ENCODE measurements at places on chromosomes 12 and 14.

GRCh38 chr14:104119119-104119487 lies 19.3 kb upstream of the KIF26A start:
- no peak for DNase-seq

DNA sequence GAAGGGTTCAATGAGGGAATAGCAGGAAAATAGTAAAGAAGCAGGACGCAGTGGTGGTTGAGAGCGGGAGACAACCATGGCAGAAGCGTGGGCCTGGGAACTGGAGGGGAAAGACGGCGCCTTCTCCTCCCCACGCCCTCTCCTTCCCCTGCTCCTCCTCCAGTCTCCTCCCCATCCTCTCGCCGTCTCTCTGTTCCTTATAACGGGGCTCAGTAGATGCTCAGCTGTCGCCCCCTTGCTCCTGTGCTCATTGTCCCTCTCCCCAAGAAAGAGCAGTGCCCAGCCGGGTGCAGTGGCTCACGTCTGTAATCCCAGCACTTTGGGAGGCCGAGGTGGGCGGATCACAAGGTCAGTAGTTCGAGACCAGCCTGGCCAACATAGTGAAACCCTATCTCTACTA lies 142.0 kb downstream of the BCL11B start:
- no peak for DNase-seq

GRCh38 chr12:105334001-105334400 lies 3.5 kb downstream of the C12orf75 start:
- no peak for DNase-seq

GRCh38 chr12:94128280-94128679 lies 20.1 kb upstream of the PLXNC1 start:
- DNase-seq: no peak

GRCh38 chr12:99154216-99154982 lies 493.2 kb upstream of the GARIN6 start:
- no peak for DNase-seq

GRCh38 chr12:4285070-4285469 lies 11.5 kb downstream of the CCND2 start:
- DNase-seq: no peak

GRCh38 chr12:31958569-31959160 lies 550 bp upstream of the RESF1 start:
- no peak for DNase-seq

GRCh38 chr12:95411466-95411865 lies 62.5 kb upstream of the METAP2 start:
- no peak for DNase-seq

GRCh38 chr12:80199931-80200330 lies 100.6 kb downstream of the OTOGL start:
- no peak for DNase-seq

DNA sequence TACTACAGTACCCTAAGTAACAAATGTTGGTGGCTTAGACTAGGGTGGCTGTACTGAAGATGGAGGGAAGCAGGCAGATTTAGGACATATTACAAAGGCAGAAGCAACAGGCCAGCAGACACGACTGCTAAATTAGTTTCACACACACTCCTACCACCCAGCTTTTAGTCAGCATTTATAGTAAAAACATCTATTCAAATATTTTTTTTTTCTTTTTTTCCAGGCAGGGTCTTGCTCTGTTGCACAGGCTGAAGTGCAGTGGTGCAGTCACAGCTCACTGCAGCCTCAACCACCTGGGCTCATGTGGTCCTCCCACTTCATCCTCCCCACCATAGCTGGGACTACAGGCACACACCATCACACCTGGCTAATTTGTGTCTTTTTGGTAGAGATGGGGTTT lies 72.9 kb downstream of the CDK17 start:
- DNase-seq: no peak

DNA sequence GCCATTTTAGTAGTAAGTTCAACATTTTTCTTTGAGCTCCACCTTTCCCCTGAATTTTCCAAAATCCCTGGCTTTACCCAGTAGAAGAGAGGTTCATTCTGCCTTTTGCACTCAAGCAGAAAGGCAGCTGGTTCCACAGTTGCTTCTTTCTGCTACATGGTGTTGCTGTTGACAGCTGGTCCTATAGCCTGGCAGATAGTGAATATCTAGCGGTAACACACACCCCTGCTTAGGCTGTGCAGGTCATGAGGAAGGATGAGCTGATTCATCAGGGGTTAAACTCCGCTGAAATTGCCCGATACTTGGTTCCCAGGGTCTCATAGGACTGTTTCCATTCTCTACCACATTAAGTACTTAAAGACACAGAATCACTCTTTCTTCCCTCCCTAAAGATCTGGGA lies 62.4 kb downstream of the PUS7L start:
- DNase-seq: no peak

GRCh38 chr14:71703477-71703876 lies 228.8 kb upstream of the RGS6 start:
- no peak for DNase-seq

DNA sequence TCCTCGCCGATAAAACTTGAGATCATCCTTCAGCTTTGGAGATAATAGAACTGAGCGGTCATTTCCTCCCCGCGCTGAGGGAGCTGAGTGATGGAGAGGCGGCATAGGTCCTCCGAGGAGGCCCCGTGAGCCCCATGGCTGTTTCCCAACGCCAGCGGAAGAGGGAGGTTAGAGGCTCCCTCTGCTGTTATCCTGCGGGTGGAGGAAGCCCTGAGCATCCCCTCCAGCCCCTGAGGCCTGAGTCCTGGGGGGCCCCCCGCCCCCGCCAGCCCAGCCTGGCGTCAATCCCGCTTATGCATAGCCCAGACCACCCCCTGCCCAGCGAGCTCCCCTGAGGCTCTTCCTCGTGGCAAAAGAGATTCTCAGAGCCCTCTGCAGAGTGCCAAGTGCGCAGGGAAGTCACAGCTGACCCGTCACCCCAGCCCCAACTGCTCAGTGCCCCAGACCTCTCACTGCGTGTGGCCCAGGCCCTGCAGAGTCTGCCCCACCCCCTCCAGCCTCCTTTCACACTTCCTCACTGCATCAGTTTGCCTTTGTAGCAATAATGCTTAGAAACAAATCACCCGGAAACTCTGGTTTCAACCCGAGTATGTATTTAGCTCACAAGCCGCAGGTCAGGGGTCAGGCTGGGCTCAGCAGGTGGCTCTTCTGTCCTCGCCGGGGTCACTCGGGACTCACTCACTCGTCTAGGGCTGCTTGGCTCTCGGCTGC lies 44.7 kb upstream of the GALNT9 start:
- no peak for DNase-seq

- no peak for DNase-seq
These were observed 36.3 kb upstream of the PNMA1 start for GRCh38 chr14:73750531-73750901.

DNA sequence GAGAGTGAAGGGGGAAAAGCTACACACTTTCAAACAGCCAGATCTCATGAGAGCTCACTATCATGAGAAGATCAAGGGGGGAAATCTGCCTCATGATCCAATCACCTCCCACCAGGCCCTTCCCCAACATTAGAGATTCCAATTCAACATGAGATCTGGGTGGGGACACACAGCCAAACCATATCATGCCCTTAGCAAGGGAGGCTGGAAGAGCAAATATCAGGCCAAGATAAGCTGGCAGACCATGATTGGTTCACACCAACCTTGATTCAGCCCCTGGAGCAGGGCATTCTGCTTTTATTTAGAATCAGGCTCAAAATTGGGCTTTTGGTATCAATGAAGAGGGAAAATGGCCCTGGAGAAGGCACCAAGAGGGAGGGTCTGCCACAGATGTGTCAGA lies 137.4 kb downstream of the PRKCH start:
- no peak for DNase-seq

- no peak for DNase-seq
These were observed 77.0 kb downstream of the SLC25A47 start for GRCh38 chr14:100400115-100400514.

GRCh38 chr12:71948390-71948789 lies 9.7 kb downstream of the TPH2 start:
- DNase-seq: no peak

GRCh38 chr14:73173092-73173735 lies 36.9 kb downstream of the PSEN1 start:
- no peak for DNase-seq

- peak; percentile 5 for DNase-seq
These were observed 61.8 kb downstream of the RCOR1 start for GRCh38 chr14:102654298-102654697.

DNA sequence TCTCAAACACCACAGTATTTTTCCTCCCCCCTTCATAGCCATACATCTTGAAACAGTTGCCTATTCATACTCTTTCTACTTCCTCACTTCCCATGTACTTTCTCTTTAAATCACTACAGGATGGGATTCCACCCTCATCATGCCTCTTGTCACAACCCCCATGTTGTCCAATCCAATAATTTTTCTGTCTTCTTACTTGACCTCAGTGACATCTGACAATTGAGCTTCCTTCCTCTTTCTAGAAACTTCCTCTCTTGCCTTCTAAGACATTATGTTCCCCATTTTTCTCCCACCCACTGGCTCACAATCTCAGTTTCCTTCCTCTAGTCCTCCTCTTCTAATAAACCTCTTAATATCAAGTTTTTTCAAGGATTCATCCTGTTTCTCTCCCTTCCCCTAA lies 5.3 kb downstream of the C2CD5 start:
- no peak for DNase-seq

DNA sequence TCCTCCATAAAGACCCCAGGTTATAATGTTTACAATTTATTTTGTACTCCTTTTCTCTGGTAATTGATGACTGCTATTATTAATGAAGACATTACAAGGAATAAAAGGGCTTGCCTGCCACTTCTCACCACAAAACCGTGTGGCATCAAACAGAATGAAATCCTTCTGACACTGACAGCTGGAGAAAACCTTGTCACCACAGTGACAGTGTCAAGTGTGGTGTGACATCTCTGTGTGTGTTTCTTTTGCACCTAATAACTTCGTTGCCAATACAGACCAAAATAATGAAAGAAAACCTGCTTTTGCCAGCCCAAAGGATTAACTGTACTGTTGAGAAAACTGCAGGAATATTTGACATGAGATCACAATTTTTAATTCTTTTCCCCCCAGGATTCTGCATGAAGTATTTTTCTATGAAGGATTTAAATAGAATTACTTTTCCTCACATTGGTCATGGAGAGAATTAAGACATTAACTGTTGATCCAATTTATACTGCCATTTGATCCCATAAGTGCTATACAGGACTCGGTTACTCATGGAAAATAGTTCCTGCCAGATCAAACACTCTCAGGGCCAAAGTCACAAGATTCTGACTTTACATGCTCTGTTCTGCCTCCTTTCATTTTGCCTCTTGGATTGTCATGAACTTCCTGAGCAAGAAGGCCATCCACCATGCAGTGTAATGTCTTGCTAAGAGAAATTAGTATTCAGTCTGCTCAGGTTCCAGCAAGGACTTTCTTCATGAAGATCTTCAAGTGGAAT lies 60.4 kb upstream of the IFNG-AS1 start:
- DNase-seq: no peak

DNA sequence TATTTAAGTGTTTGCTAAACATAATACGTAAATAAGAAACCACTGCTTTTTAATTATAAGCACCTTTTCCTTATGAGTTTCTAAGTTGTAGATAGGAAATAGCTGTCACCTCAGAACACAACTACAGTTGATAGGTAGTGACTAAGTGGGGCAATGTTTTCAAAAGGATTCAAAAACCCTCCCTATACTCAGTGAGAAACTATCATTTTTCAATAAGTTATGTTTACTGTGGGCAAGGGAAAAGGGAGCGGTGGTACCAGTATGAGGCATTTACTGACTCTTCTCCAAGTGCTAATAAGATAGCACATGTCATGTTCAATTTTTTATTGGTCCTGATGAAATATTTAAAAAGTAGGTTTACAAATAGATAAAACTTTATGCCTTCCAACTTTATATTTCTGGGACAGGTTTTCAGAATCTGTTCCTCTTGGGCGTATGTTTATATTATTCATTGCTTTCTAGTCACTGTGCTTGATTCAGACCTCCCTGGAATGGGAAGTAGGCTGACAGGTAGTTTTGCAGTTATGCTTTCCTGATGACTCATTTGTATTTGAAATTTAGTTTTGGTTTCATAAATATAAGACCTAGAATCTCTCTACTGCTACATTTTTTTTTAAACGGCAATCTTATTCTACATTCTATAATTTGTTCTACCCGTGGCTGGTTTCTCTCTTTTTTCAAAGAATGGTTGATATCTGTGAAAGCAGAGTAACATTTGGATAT lies 153.1 kb downstream of the TMEM117 start:
- DNase-seq: no peak

- DNase-seq: no peak
These were observed 218.6 kb upstream of the ATP2B1 start for GRCh38 chr12:89927226-89927698.

GRCh38 chr12:99043319-99043914 lies 398.3 kb downstream of the APAF1 start:
- peak; percentile 28 for DNase-seq

DNA sequence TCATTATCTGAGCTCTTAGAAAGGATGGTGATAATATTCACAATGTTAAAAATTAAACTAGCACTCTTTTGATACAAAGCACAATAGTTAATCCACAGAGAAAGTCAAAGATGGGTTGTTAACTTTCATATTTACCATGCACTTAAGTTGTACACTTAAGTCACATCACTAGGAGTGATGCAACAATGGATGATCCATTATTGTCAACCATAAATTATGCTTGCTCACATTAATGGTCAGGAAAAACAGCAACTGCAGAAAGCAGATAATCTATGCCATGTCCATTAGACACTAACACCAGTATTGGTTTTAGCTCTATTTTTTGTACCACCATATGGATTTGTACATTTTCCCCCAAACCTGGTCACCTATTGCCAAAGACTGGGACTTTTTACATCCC lies 195.5 kb downstream of the FOXA1 start:
- DNase-seq: no peak

GRCh38 chr14:106505366-106505765 lies 979.0 kb downstream of the TMEM121 start:
- DNase-seq: no peak

DNA sequence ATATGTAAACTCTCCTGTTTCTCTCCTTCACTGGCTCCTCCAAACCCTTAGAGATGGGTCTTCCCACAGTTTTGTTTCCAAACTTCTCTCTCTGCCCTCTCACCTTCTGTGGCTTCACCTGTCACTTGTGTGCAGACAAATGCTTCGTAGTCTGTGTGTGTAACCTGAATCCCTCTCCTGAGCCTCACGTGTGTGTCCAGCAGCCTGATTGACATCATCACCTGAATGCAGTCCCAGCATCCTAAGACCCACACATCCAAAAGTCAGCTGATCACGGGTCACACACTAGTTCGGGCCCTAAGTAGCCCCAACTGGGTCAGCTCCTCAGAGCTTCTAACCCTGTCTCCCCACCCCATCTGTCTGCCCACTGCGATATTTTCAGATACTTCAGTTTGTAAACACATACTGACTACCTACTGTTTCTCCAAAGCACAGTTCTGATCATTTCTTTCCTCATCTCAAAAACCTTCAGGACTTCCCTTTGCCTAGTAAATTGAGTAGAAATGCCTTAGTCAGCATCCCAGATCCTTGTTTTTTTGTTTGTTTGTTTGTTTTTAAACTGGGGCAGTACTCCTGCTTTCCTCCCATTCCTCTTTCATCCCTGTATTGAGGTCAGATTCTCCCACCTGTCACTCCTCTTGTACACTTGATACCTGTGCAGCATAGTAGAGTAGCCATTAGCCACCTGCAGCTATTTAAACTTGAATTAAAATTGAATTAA lies 23.7 kb downstream of the FNTB start:
- no peak for DNase-seq
